ENCODE measurements at places on chromosomes 1 and 21. TPM values are rescaled to one million over a fixed set of nuclear protein-coding genes. Genes with fewer than 3 reads are reported as not detected.
A peak's percentile ranks its signal among the peaks of the same experiment; 100 is the strongest.

DNA sequence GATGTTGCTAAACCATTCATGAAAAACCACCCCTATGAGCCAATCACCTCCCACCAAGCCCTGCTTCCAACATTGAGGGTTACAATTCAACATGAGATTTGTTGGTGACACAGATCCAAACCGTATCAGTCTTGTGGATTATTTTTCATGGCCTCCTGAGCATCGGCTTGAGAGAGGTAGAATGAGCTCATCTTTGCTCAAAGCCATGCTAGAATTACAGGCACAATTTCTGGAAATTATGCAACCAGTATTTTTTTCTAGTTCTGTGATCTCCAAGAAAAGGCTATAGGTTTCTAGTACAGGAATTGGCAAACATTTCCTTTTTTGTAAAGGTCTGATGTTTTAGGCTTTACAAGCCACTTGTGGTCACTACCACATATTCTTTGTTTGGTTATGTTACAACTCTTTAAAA is 219.4 kb downstream of the DUSP10 start:
- DNase-seq: peak; percentile 24

The ITGB2 gene
- total RNA-seq: 0.10 TPM

DNA sequence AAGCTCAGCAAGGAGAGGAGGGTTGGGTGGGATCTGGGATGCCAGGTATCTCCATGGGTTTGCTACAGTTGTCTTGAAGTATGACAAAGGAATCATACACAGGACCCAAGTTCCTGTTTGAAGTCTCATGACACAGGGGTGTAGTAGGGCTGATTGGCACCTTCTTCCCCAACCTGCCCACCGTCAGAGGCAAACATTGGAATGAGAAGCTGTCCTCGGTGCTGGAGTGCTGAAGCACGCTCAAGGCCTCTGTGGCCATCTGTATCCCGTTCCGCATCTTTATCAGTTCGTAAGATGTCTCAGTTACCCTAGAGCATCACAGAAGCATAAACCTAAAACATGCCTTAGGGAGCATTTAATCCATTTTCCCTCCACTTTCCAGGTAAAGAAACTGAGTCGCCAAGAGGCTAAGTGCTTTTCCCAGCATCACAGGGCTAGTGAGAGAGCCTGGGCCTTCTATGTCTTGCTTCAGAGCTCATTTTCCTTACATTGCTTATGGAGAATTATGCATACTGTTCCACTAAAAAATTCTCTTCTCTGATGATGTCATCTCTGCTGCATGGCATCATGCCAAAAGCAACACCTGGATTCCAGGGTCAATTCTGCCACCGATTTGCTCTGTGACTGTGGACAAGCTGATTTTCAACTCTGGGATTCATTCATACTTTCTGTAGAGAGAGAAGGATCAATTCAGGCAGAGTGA is 34.2 kb downstream of the VWA5B1 start:
- DNase-seq: no peak

GRCh38 chr1:210237479-210237878 is 4.9 kb downstream of the SERTAD4 start:
- no peak for DNase-seq

DNA sequence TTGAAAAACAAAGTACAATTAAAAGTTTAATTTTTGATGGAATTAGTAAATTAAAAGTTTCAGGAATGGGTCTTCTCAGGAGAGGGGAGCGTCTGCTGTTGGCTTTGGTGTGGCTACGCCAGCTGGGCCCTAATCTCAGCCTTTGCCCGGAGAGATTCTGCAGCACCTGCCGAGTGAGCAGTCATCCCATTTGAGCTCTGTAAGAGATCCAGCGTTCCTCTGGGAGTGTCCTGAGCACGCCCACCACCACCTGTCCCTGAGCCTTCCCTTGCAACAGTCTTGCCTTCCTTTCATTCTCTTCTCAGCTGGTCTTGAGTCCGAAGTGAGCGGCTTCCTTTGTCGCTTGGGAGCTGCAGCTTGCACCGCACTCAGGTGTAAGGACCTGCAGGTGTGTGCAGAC is 263.1 kb downstream of the CAMTA1 start:
- DNase-seq: no peak

DNA sequence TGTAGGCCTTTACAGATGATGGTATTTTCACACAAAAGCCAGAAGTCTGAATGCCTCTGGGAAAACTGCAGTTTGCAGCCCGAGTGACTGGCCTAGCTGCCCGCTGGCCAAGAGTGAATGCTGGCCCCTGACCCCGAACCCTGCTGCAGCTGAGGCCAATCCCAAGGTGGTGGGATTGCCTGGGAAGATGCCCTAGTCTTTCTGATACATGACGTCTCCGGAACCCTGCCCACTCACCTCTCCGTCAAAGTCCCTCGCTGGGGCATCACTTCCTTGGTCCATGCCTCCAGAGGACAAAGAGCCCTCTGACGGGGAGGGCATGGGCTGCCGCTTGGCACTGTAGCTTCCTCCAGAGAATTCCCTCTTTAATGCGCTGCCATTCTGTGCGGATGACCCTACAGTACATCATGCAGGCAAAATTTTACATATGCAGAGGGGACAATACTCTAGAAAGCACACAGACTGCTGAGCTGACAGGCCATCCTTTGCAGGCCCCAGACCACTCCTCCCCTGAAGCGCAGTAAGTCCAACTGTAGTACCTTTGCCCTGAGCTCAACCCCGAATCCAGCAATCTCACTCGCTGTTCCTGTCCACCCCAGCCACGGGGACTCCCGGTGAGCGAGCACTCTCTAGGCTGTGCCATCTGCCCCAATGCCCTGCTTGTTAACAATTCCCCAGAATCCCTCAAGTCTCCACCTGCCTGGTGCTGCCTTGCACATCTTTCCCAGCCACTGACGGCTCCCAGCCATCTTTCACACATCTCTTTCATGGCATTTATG is 54.7 kb downstream of the COQ8A start:
- no peak for DNase-seq

GRCh38 chr1:167762061-167762746 is 40.4 kb downstream of the MPZL1 start:
- DNase-seq: no peak

The GBP5 gene
- total RNA-seq: 4.8 TPM

DNA sequence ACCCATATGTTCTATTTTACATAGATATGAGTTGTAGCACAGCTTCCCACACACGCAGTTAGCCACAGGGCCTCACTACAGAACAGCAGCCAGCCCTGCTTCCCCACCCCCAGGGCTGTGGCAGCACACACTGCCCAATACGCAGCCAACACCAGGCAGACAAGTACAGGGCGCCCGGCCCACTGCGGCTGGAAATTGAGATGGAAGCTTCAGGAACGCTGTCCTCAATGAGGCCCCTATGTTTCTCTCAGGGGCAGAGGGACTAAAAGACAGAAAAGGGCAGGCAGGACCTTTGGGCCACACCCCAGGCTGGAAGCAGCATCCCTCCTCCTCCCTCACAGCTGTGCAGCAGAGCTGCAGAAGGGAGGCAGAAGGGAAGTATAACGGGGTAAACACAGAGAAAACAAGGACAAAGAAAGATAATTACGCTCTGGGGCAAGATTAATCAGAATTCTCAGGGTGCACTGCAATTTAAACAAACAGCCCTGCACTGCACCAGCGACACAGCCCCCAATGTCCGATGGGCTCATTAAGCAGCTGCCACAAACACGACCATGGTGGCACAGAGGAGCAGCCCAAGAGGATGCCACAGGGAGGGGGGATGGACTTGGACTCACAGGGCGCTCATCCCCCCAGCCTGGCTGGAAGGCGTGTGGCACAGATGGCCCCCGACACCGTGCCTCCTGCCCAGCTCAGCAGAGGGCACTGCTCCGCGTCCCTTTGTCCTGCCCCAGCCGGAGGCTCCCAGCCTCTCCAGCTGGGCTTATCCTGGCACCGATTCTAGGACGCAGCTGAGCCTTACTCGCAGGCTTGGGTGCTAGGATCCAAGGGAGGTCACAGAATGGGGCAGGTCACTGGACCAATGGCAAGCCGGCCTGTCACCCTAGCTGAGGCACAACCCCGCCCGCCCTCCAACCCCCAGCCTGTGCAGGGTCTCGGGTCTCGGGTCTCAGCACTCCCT is 14.2 kb downstream of the WDR4 start:
- no peak for DNase-seq

DNA sequence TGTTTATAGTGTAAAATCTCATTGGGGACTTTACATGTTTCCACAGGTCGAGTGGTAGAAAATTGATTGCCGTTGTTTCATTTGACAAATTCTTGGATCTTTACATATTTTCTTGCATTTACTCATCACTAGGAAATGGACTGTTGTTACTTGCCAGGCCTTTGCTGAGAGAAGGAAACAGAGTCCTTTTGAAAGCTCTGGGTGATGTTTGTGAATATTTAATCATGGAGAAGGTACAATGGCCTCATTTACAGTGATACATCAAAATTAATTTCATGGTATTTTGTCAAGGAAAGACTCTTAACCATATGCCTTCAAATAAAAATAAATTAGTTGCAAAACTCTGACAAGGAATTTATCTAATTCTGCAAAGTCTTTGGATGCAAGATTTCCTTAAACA is 198.0 kb downstream of the GRIK1 start:
- no peak for DNase-seq

The FCGR1A gene
- not detected for total RNA-seq

DNA sequence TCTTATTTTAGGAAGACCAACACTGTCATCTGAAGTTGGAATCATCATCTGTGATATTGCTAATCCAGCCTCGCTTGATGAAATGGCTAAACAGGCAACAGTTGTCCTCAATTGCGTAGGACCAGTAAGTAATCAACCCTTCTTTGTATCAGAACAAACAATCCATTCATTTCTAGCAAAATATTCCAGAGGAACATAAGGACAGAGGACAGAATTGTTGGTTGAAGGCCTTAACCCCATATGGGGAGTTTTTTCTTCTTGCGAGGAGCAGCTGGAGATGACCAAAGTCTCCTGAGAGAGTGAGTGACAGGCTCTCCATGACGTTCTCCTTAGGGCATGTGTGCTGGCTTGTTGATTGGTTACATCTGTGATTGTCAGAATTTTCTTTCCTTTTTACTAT is 2.7 kb downstream of the SCCPDH start:
- no peak for DNase-seq

The RIPPLY3 gene
- total RNA-seq: 0.64 TPM

GRCh38 chr21:14687268-14687625 is 141.1 kb upstream of the SAMSN1 start:
- DNase-seq: peak; percentile 23

- no peak for DNase-seq
These were observed 54.0 kb downstream of the AKT3 start for GRCh38 chr1:243796016-243796415.

- DNase-seq: no peak
These were observed 405.9 kb upstream of the B3GALT2 start for GRCh38 chr1:193592317-193592716.

- peak; percentile 75 for DNase-seq
These were observed 843.8 kb downstream of the USP25 start for GRCh38 chr21:16573578-16573977.

DNA sequence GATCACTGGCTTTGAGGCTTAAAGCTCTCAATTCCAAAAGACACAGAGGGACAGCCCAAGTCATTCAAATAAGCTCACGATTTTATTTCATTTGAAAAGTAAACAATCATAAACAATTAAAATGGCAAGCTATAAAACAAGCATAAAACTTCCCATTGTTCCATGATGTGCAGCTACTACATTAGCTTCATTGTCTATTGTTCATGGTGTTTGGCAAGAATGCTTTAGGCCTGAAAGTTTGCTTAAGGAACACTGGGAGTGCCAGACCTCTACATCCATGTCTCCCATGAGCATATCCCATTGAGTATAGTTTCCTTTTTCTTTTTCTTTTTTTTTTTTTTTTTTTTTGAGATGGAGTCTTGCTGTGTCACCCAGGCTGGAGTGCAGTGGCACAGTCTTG is 286.1 kb upstream of the ESRRG start:
- no peak for DNase-seq

The EPHA10 gene
- total RNA-seq: not detected

DNA sequence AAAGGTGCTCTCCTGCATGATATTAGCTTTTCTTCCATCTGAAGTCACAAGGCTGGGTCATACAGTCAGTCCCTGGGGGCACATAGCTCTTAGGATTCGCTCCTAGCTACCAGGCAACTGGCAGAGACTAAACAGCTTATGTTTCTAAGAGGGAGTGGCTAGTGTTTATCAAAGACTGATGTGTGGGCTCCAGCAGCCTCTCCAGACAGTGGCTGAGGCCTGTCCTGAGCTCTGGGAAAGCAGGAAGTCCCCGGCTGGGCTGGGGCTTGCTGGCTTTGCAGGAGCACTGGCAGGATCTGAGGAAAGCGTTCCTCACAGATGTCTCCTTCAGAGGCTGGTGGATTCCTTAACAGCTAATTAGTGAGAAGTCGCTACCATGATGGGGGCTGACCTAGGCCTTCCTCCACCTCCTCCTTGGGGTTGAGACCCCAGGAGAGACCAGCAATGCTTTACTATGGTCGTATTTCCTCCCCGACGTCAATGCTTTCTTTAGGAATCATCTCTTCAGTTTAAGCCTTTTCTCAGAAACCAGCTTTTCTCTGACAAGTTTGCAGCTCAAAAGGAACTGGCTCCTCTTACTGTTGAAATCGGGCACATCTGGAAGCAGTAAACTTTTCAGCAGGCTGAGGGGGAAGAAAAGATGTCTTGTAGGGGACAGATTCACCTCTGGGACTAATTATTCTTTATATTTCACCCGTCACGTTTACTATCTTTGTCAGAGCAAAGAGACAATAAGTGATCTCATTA is 33.5 kb upstream of the HHAT start:
- peak; percentile 68 for DNase-seq

The PGLYRP3 gene
- total RNA-seq: not detected

The SPRR2B gene
- total RNA-seq: not detected

- DNase-seq: peak; percentile 41
These were observed 283.4 kb downstream of the KCNH1 start for GRCh38 chr1:210850556-210850955.

- DNase-seq: peak; percentile 25
These were observed 210.9 kb upstream of the GALNT2 start for GRCh38 chr1:229856009-229856650.

GRCh38 chr1:11227106-11228077 is 35.0 kb downstream of the MTOR start:
- no peak for DNase-seq

Data from M059J (cell line).